DMS 273 treated with DMSO at 0.1 percent for 48 hours (cell line): ENCODE measurements at places on chromosomes 4 and X.

- DNase-seq: no peak
Observed at GRCh38 chrX:150018931-150019361, 80.7 kb upstream of the EOLA2 start.

DNA sequence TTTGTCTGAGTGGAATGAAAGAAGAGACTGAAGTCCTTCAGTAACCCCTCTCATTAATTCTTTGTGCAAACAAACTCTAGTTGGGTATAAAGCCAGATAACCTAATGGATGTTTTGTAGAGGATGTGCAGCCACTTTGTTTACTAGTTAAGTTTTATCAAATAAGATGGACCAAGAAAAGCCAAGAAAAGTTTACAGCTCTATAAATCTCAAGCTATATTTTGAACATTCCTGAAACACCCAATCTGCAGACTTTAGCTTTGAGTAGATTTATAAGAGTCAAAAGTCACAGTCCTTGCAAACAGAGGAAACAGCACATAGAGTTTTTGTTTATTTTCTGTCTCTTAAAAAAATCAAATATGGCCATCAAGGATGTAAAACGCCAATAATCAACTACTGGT is 452.9 kb downstream of the SPRY1 start:
- DNase-seq: no peak

DNA sequence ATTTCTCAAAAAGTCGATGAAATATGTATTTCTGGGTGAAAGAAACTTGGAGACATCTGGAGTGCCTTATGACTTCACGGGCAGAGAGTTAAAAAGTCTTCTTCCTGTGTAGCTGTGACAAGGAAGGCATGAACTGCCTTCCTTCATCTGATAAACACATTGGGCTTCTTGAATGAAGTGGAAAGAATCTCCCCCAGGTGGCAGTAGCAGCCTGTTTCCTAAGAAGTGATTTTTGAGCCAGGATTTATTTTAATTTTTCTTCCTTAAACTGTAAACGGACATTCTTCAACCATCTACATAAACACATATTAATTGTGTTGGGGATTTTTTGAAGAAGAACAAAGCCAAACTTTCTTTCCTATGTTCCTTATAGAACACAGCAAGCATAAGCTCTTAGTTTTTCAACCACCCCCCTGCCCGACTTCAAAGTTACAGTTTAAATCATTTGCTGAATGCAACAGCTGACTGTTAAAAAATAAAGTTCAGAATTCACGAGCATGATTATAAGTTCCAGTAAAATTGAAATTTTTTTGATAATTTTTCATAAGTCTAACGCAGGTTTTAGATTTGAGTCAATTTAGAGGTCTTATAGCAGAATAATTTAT is 980 bp upstream of the GIMD1 start:
- DNase-seq: peak; percentile 4

- no peak for DNase-seq
Observed at GRCh38 chr4:17142232-17142711, 243.8 kb upstream of the LDB2 start.

DNA sequence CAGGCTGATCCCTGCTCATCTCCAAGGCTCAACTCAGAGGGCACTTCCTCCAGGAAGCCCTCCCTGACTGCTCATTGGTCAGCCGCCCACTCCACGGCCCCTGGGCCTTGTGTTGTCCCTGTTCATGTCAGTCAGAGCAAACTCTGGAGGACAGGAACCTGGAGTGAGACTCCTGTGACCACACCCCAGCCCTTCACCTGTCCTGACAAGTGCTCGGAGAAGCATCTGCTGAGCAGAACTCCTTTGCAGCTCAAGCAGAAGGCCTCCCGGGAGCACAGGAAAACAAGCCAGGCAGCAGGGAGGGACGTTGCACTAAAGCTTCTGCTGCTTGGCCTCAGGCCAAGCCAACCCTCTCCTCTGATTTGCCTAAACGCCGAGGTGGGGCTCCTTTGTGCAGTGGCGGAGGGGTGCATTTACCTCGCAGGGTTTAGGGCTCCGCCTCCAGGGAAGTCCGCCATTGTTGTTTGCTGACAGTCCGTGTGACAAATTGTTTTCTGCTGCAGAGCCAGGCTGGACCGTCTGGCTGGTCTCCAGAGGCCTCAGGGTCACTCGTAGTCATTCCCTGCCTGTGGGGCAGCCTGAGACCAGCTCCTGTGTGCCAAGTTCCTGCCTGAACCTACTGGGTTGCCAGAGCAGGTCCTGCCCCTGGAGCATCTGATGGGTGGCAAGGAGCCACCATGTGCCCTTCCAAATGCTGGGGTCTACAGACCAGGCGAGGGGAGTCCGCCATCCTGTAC is 61.8 kb downstream of the C4orf50 start:
- peak; percentile 38 for DNase-seq

GRCh38 chr4:165864271-165864670 is 8.8 kb upstream of the TLL1 start:
- DNase-seq: no peak

- DNase-seq: no peak
Observed at GRCh38 chrX:151174581-151175282, 1.7 kb upstream of the GPR50 start.

GRCh38 chrX:3638280-3638873 is 75.1 kb downstream of the PRKX start:
- no peak for DNase-seq

- DNase-seq: no peak
Observed at GRCh38 chrX:33014949-33015348, 196.4 kb downstream of the DMD start.

GRCh38 chr4:173343832-173344397 is 9.8 kb upstream of the HMGB2 start:
- no peak for DNase-seq

DNA sequence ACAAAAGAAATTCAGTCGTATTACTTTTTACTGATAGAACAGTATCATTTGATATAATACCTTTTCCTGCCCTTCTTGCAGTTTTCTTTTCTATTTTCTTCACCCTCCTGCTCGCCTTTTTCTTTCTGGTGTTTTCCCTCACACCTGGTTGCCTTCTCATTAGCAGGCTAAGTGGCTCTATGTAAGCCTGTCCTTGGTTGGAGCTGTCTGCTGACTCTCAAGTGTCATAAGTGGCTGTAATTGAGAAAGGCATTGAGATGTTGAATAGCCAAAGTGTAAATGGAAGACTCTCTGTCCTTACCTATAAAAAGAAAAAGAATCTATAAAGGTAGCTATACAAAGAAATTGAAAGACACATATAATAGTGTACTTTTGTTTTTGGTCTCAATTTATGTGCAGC is 180.7 kb downstream of the ADGRL3 start:
- DNase-seq: no peak

DNA sequence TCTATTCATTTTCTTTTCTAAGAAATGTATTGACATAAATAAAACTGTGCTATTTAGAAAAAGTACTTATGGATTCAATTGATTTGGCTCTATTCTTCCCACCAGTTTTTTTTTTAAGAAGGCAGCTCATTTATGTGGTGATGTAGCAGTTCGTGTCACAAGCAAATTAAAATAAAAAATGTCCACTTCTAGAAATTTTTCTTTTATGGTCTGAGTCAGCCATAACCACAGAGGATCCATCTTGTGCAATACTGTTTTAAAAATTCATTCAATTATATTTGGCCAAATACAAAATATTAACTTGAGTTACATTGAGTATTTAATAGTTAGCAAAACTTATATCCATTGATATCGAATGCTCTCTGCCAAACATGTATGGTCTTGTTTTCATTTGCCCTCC is 207.9 kb upstream of the FAT1 start:
- no peak for DNase-seq

GRCh38 chr4:60215906-60216305 is 984.2 kb upstream of the ADGRL3 start:
- DNase-seq: no peak

- no peak for DNase-seq
Observed at GRCh38 chr4:168451744-168452390, 28.4 kb downstream of the DDX60L start.

DNA sequence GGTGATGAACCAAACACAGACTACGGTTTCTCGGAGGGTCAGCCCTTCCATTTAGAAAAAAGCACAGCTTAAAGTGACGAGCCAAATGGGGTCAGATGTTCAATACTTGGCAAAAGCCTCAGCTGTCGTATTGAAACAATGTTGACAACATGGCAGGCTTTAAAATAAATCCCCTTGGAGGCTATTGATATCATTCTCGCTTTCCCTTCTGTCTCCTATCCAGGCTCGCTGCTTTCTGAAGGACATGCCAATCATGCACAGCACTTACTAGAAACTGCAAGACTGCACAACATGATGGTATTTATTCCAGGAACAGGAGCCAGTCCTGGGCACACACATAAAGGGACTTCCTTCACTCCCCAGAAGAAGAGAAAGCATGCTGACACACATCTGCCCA is 137.9 kb downstream of the SLC7A11 start:
- DNase-seq: no peak

DNA sequence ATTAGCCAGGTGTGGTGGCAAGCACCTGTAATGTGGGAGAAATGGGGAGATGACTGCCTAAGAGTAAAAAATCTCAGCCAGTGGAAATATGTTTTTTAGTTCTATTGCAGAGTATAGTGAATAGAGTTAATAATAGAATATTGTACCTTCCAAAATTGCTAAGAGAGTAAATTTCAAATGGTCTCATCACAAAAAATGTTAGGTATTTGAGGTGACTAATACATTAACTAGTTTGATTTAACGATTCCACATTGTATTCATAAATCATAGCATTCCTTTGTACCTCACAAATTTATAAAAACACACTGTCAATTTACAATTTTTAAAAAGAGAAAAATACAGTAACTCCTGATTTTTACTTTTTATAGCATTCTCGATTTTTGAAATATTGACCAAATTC is 681.5 kb upstream of the EPHA5 start:
- DNase-seq: no peak

DNA sequence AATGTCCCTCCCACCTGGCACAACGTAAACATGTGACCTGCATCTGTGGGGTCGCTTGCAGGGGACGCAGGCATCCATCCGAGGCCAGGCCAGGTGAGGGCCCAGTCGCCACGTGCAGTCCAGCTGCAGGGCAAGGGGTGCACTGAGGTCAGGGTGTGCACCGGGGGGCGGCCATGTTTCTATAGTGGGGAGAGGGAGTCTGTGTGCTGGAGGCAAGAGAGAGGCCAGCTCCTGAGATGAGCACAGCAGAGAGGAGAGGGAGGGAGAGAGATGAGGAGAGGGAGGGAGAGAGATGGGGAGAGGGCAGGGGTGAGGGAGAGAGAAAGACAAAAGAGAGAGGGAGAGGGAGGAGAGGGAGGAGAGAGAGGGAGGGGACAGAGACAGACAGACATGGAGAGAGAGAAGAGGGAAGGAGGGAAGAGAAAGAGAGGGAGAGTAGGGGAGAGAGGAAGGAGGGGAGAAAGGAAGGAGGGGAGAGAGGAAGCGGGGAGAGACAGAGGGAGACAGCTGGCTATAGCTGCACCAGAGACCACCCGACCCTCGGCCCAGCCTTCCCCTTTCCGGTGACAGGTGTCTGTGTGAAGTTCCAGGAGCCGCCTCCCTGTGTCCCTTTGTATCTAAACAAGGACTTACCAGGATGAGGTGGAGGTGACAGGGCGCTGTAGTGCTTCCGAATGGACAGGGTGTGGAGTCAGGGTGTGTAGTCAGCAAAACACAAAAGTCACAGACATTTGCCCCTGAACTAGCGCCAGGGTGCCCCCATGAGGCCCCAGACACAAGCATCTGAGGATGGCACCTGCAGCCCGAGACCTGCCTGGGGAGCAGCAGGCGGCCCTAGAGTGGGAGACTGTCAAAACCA is 68.7 kb downstream of the ADRA2C start:
- no peak for DNase-seq

GRCh38 chr4:5385741-5386311 is 322.5 kb downstream of the EVC2 start:
- no peak for DNase-seq

DNA sequence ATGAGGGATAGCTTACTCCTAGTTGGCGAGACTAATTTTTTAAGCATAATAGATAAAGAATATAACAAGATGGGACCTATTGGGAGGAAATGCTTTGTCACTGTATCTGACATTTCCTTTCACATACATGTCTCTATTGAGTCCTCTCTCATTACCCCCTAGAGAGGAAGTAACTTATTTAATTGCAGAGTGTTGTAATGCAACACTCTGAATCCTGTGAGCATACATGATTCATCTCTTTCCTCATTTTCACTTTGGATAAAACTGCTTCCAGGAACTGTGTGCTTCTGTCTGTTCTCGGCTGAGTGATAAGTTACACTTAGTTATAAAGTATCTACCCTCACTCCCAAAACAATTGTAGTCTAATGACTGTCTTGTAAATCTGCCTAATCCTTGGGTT is 266.1 kb upstream of the ANXA10 start:
- no peak for DNase-seq

DNA sequence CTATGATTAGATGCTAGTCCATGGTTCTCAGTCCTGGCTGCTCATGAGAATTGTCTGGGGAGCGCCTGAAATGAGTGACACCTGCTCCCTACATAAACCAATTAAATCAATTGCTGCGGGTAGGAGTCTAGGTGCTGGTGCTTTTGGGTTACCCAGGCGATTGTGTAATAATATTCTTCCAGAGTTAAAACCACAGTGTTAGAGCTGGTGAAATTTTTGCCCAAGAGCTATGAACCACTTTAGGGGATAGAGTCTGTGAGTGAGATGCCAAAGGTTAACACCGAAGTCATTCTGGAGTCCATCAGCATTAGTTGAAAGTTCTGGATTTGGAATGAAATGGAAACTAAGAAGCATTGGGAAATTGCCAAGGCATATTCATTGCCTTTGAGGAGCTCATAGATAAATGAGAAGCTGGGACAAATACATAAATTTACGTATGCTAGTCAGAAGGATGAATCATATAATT is 15.3 kb downstream of the PDK3 start:
- no peak for DNase-seq

- no peak for DNase-seq
Observed at GRCh38 chr4:47368211-47368610, 95.3 kb downstream of the COMMD8 start.

- DNase-seq: peak; percentile 66
Observed at GRCh38 chr4:26557164-26557563, 26.7 kb upstream of the TBC1D19 start.

- no peak for DNase-seq
Observed at GRCh38 chrX:42247241-42247640, 323.9 kb upstream of the CASK start.

DNA sequence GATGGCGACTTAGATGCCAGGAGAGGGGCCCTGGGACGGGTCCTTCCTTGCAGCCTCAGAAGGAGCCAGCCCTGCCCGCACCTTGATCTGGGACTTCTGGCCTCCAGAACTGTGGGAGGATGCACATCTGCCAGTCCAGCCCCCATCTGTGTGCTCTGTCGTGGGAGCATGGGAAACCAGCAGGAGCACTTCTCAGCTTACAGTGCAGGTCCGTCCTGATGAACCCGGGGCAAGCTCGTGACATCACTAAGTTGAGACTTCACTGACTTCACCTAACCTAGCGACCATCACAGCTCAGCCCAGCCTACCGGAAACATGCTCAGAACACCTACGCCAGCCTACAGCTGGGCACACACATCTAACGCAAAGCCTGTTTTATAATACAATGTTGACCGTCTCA is 38.1 kb downstream of the ABLIM2 start:
- DNase-seq: peak; percentile 31

- no peak for DNase-seq
Observed at GRCh38 chr4:15675356-15675755, 6.3 kb upstream of the FAM200B start.
